Upper lobe of left lung (tissue), 6 donors: ENCODE measurements at places on chromosomes 1 and 21. TPM values are rescaled to one million over a fixed set of nuclear protein-coding genes. Genes with fewer than 3 reads are reported as not detected.

Gene LGR6
- 1.2 TPM for total RNA-seq

- no peak for DNase-seq
Measured at GRCh38 chr21:34143685-34144182, 70.4 kb downstream of the MRPS6 start.

Gene GNB1
- total RNA-seq = 126 TPM

GRCh38 chr1:241778117-241778516 is 69.9 kb upstream of the EXO1 start:
- no peak for DNase-seq

Gene PLEKHG5
- total RNA-seq = 5.0 TPM

DNA sequence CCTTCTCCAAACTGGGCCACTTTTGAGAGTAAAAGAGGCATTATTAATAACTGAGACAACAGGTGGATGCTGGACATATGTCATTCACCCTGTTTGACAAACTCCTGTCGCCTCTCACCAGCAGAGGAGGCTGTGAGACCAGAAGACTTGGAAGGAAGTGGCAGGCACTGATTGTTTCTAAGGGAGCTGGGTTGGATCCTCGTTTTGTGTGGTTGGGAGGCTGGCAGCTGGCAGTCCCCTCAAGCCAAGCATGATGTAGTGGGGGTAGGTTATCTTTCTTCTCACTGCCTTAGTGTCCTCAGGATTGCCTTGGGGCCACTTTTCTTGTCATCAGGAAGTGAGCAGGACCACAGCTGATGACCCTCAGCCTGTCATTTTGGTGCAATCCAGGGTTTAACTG is 86.5 kb upstream of the KCNJ15 start:
- DNase-seq = peak; percentile 77

- no peak for DNase-seq
Measured at GRCh38 chr21:31665397-31665796, 5.9 kb downstream of the SOD1 start.

Gene HRNR
- not detected for total RNA-seq

DNA sequence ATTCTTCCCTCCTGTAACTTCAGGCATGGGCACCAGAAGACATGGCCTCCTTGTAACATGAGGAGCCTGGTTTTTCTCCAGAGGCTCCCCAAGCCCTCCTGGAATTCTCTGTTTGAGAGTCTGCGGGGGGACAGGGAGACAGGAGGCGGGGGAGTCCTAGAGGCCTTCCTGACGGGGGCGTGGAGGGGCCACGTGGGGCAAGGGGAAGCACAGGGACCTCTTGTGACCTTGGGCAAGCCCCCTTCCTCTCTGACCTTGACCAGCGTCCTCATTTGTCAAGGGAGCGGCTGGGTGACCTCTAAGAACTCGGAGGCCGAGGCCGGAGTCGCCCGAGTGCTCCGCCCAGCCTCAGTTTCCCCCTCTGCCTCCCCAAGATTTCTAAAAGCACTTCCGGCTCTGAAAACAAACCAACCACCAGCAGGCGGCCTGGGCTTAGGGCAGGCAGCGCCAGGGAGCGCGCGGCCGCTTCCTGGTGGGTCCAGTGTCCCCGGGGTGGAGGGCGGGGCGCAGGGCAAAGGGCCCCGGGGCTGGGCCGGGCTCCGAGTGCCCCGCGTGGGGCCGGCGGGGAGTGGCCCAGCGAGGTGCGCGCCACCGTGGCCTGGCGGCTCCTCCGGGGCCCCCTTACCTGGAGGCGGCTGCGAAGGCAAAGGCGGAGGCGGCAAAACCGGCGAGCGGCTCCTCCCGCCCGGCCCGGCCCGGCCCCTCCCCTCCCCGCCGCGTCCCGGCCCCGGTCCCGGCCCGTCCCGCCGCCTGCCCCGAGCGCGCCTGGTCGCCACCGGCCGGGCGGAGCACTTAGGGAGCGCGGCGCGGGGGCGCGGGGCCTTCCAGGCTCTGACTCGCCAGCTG is at the start of gene TMCO4:
TSS of gene TMCO4 (minus strand) at position 687 of the 846 bp plus-strand sequence. CDS start 19,158 bp downstream, outside the sequence.
- DNase-seq = peak; percentile 73

GRCh38 chr21:33794596-33794995 is 121.0 kb downstream of the ATP5PO start:
- DNase-seq = no peak

Gene GJA9
- total RNA-seq = not detected

- no peak for DNase-seq
Measured at GRCh38 chr1:169595764-169596711, 9.8 kb upstream of the F5 start.

Gene SLFNL1
- total RNA-seq = 4.1 TPM

Gene WNT2B
- total RNA-seq = 7.0 TPM

DNA sequence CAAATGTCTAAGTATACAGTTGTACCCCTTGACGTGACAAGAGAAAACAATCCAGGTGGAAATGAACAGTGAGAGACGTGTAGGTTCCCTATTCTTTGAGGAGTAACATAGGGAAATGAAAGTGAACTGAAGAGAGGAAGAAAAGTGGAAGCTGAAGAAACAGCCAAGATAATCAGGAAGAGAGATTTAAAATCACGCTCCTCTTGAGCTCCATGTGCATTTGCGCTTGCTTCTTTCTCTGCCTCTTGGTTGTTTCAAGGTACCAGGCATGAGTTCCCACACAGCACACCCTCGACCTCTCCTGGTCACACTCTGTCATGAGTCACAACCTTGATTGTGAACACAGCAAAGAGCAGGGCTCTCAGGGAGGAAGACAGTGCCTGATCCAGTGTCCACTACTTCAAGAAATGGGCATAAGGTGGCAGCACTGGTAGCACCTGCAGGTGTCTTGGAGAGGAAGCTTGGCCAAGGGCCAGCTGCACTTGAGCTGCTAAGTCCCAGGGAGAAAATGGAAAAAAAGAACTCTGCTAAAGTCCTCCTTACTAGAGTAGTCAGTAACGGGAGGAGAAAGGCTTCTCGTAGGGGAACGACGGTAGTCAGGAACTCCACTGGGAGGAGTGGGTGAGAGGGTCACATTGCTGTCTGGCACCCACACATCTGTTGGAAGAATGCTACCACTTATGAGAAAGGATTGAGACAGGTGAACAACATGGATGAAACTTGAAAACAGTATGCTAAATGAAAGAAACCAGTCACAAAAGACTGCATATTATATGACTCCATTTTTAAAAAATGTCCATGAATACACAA is 18.3 kb upstream of the ARID1A start:
- peak; percentile 96 for DNase-seq

Gene AMY1C
- total RNA-seq = 5.2 TPM

DNA sequence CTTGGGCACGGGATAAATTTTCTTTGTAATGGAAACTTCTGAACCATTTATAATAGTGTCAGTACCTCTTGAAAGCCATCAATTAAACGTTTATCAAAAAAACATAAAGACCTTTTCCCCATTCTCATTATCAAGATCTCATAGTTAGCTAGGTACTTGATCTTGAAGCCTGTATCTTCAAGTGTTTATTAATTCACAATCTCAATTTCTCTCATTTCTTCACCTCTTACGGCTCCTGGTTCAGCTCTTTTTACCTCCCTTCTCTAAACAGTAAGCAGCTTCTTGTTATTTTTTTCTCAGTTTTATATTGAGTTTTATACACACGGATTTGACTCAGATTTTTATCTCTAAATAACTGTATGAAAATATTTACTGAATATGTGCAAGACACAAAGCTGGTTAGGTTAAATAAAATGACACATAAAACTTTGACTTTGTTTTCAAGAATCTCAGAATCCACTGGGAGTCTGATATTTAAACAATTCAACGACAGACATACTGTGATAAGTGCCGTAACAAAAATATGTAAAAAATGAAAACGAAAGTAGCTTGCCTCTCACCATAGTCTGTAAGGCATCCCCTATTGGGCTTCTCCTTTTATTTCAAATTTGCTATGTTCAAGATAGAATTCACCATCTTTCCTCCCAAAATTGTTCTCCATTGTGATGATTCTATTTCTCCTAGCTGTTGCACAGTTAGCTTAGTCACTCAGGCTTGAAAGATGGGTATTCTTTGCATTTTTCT is 411.6 kb upstream of the ZRANB2 start:
- DNase-seq = no peak

- DNase-seq = no peak
Measured at GRCh38 chr1:40610156-40610555, 55.3 kb downstream of the RIMS3 start.

GRCh38 chr1:165763442-165763841 is 5.2 kb downstream of the TMCO1 start:
- no peak for DNase-seq

Gene VASH2
- total RNA-seq = 1.5 TPM

Gene BMP8A
- total RNA-seq = 0.77 TPM

DNA sequence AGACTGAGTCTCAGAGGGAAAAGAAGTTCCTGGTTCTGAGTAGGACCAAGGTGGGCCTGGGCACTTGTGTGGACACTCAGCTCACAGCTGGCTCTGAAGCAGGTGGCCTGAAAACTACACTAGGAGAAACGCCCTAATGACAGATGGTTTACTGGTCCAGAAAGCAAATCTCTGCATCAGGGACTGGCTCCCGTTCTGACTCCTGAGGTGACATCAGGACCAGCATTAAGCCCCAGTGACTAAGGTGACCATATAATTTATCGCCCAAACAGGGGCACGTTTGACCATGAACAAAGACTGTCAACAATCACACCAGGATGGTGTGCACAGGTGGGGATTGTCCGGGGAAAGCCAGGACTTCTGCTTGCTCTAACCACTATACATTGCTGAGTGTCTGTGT is 12.2 kb upstream of the CD34 start:
- DNase-seq = no peak

Gene RGS18
- total RNA-seq = 9.4 TPM

- no peak for DNase-seq
Measured at GRCh38 chr1:109782927-109783326, 19.2 kb upstream of the EPS8L3 start.

- DNase-seq = no peak
Measured at GRCh38 chr1:53411541-53412152, 47.6 kb upstream of the DMRTB1 start.

GRCh38 chr1:237811633-237812032 is 79.1 kb downstream of the ZP4 start:
- no peak for DNase-seq

- DNase-seq = no peak
Measured at GRCh38 chr1:93988634-93989350, 79.6 kb upstream of the GCLM start.

GRCh38 chr21:16113052-16113715 is 383.4 kb downstream of the USP25 start:
- no peak for DNase-seq

GRCh38 chr1:14820295-14821085 is 222.0 kb downstream of the KAZN start:
- DNase-seq = no peak

GRCh38 chr1:220458936-220459335 is 69.0 kb upstream of the MARK1 start:
- DNase-seq = no peak

Gene KCNE2
- total RNA-seq = not detected
